ENCODE measurements at places on chromosomes 13 and 19.

DNA sequence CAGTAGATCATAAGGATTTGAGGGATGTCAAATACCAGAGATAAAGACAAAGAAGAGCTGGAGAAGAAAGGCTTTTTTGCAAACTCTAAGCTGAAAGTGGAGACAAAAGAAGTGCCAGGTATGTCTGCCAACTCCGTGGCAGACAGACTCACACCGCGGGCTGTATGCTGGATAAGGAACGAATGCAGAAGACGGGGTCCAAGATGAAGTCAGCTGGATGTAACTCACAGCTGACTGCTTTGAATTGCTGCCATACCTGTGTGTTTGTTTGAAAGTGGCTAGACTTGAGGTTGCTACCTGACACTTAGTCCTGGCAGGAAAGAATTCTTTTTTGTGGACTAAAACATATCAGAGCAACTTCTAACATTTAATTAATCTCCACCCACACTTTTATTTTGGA, 398.8 kb downstream of the DLEU7 start:
- no peak for DNase-seq

DNA sequence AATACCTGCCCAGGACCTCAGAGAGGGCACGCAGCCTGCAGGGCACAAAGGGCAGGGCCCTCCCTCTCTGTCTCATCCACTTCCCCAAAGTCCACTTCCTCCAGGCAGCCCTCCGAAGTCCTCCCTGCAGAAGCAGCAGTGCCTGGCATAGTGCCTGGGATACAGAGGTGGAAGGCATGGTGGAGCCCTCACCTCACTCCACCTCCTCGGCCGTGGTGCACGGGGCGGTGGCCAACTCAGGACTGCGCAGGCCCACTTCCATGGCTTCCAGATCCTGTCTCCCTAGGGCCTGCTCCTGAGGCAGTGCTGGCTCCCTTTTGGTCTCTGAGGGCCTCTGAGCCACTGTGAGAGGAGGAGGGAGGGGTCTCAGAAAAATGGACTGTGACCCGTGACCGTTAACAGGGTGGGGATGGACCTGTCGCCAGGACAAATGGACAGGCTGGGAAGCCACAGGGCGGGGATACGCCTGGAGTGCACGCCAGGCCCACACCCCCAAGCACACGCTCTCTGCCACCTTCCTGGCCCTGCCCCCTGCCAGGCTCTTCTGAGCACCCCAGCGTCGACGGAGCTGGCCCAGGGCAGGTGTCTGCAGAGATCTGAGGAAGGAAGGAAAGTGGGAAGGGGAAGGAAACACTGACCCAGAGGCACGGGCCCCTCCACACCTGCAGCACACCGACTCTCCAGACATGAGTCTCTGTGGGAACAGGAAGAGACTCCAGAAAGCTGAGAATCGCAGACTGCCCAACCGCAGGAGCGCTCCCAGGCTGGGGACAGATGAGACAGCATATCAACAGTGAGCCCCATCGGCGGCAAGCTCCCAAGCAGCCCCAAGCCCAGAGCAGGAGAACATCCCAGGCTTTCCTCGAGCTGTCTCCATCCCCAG, 8.4 kb downstream of the REXO1 start:
- DNase-seq: no peak

- DNase-seq: no peak
These were observed 269.1 kb downstream of the NDFIP2 start for GRCh38 chr13:79749984-79750551.

- no peak for DNase-seq
These were observed 390.9 kb downstream of the TBC1D4 start for GRCh38 chr13:75090872-75091615.

DNA sequence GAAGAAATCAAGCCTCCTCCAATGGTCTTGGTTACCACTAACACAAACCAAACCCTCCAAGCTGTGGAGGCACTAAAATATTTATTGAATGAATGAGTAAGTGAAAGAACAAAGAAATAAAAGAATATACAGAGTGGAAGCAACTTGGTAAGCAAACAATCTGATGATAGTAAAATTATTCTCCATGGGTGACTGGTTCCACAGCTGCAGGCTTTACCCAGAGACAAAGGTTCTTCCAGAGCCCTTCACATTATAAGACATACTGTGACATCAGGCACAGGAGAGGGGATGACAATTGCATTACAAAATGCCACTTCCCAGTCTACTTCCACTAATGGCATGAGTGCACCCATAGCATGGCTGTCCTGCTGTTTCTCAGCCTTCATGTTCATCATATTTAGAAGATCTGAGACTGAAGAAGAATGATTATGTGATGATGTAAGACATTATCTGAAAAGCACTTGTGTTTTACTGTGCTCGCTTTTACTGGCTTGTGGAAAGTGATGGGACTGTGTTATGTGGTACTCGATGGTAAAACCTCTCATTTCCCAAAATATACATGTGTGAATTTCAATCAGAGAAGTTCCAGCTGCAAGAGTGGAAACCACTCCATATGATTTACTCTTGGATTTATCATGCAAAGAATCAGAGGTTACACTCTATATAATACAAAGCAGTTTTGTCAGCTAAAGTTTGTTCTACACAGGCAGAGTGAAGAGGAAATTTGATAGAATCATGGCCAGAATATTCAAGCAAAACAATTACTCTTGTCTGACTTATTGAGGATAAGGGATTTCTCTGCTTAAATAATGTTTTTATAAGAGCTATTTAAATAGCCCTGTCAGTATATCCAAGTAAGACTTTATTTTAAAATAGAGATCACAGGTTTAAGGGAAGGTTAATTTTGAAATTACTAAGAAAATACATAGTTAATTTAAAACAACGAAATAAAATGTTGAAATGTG, 220.2 kb upstream of the NBEA start:
- no peak for DNase-seq

DNA sequence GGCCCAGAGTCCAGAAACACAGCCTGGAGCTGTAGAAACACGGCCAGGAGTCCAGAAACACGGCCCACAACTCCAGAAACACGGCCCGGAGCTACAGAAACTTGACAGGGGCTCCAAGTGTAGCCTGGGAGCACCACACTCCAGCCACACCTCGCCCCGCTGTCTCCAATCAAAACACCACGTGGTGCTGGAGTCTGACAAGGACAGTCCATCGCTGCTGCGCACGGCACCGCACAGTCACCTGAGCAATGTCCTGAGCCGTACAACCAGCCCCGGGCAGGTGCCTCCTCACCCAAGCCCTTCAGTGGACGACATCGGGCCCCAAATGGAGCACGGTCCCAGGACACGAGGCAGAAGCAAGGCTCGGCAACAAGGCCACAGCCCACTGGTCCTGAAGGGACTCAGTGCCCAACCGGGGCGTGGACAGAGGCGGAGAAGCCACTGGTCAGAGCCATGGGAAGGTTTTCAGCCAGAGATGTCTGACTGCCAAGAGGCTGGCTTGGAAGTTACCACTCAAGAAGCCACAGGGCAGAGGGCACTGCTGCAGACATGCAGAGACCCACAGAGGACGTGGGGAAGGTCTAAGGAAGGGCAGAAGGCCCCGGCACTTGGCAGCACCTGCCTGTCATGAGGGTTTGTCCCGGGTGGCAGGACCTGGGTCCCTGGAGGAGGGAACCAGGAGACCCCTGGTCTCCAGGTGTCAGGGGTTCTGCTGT, 19.7 kb upstream of the PLPP2 start:
- DNase-seq: no peak

DNA sequence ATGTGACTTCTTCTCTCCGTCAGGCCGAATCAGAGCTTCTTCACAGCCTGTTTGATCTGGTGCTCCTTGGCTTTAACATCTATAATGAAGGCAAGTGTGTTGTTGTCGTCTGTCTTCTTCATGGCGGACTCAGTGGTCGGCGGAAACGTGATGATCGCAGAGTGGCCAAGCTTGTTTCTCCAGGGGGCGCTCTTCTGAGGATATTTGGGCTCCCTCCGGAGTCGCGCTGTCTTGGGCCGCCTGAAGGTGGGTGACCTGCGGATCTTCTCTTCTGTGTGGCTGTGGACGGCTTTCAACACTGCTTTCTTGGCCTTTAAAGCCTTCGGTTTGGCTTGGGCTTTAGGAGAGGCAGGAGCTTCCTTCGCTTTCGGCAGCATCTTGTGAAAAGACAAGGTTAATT, 9.8 kb downstream of the TPRX1 start:
- DNase-seq: no peak

DNA sequence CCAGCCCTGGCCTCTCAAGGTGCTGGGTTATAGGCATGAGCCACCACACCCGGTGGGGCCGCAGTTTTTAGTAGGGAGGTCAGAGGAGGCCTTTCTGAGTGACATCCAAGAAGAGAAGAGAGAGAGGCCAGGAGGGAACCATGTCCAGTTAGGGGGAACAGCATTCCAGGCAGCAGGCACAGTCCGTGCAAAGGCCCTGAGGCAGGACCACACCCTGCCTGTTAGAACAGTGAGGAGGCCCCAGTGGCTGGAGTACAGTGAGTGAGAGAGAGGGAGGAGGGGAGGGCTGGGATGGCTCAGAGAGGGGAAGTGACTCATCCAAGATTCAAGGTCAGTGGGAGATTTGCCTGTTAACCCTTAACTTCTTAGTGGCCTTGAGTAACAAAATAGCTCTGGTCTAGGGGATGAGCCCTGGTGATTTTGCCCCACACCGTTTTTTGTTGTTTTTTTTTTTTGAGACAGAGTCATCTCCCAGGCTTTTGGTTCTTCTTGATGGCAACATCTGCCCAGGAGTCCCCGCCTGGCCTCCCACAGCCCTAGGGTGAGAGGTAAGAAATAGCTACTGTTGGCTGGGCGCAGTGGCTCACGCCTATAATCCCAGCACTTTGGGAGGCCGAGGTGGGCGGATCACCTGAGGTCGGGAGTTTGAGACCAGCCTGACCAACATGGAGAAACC, 2.7 kb upstream of the PLIN3 start:
- DNase-seq: peak; percentile 70

DNA sequence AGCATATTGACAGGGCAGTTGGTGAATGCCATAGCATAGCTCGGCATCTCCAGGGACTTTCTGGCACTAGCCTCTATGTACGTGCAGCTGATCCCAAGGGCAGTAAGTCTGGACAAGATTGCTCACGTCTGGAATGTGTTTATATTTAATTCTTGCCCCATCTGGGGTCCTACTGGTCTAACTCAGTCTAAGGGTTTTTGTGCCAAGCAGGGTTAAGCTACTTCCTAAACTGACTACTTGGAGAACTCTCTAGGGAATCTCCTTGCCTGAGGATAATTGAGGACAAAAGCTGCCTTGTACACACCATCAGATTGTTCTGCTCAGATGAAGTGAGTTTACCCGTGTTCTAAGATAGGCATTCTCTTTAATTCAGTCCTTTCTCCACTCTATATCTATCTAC, 358.1 kb downstream of the MYO16 start:
- no peak for DNase-seq

GRCh38 chr19:55644191-55644833, 863 bp downstream of the ZNF581 start:
- DNase-seq: no peak

DNA sequence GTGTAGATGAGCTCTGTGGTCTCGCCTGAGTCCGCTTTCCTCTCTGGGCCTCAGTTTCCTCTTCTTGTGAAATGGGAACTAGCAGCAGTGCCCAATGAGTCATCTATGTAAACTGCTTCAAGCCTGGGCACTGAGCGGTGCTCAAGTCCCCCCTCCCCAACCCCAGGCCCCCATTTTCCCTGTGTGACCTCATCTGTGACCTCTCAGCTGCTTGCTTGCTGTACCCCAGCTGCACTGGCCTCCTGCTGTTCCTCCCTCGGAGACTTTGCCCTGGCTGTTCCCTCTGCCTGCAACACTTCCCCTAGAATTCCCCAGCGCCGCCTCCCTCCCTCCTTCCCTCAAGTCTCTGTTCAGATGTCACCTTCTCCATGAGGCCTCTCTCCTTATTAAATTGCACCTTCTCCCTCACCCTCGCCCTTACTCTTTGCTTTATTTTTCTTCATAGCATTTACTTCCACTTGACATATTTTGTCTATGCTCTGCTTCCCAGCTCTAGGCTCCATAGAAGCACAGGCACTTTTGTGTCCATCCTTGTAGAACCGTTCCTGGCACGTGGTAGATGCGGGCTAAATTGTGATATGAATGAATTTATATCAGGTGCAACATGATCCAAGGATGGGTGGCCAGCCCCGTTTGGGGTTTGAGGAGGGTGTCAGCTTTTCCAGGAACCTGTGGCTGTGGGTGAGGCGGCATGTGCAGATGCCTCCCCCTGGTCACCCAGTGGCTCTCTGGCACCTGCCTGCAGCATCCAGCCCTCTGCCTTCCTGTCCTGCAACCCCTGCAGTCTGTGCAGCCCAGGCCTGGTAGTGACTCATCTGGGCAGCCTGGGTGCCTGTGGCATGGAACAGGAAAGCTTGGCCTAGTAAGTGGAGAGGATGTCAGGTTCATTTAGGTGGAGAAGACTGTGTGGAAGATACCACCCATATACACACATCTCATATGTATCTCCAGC, 26.3 kb downstream of the SIPA1L3 start:
- DNase-seq: peak; percentile 16

GRCh38 chr13:94120878-94121277, 358.6 kb downstream of the DCT start:
- no peak for DNase-seq

GRCh38 chr13:71842003-71842402, 25.0 kb downstream of the DACH1 start:
- DNase-seq: no peak

- no peak for DNase-seq
These were observed 16.1 kb upstream of the TTYH1 start for GRCh38 chr19:54399189-54399588.

DNA sequence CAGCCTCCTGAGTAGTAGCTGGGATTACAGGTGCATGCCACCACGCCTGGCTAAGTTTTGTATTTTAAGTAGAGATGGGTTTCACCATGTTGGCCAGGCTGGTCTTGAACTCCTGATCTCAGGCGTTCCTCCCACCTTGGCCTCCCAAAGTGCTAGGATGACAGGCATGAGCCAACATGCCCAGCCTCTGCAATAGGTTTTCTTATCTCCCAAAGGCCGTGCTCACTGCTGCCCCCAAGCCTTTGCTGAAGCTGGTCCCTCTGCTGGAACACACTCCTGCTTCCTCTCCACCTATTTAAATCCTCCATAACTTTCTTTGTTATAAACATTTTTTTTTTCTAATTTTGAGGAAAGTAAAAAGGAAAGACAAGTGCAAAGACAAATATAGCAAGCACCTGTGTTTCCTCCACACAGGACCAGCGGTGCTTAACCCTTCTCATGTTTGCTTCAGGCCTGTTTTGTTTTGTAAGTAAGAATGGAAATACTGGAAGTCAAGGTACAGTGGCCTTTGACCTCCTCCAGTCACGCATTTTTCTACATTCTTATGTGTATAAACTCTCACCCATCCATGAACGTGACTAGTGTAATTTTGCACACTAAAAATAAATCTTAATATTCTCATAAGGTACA, 14.5 kb upstream of the TNFAIP8L1 start:
- no peak for DNase-seq

- no peak for DNase-seq
These were observed 33.9 kb downstream of the PDE4A start for GRCh38 chr19:10454267-10454666.

- no peak for DNase-seq
These were observed 7.5 kb downstream of the PLAUR start for GRCh38 chr19:43662487-43662886.

GRCh38 chr13:98451676-98452470, 125.0 kb downstream of the STK24 start:
- DNase-seq: no peak

DNA sequence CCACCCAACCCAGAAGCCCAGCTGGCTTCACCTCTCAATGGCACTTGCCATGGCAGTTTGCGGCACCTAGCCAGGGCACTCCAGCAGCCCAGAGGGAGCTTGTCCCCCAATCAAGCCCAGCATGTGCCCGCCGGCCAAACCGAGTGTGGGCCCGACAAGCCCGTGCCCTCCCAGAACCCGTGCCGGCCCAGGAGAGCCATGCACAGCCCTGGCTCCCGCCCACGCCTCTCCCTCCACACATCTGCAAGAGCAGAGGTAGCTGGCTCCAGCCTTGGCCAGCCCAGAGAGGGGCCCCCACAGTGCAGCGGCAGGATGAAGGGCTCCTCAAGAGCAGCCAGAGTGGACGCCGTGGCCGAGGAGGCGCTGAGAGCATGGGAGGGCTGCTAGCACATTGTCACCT, 2278.0 kb upstream of the PCDH20 start:
- DNase-seq: no peak

All from CD4-positive, alpha-beta T cell treated with Interleukin-4 for 1 hour (primary cell).